MCF 10A (cell line): ENCODE measurements at places on chromosomes 16 and 17. TPM values are rescaled to one million over a fixed set of nuclear protein-coding genes. Genes with fewer than 3 reads are reported as not detected.
A peak's percentile ranks its signal among the peaks of the same experiment; 100 is the strongest.

GRCh38 chr16:49287572-49287971 is 5.9 kb upstream of the CBLN1 start:
- DNase-seq: no peak

HAP1 gene
- 0.37 and 0.49 TPM in 2 replicates for total RNA-seq

DNA sequence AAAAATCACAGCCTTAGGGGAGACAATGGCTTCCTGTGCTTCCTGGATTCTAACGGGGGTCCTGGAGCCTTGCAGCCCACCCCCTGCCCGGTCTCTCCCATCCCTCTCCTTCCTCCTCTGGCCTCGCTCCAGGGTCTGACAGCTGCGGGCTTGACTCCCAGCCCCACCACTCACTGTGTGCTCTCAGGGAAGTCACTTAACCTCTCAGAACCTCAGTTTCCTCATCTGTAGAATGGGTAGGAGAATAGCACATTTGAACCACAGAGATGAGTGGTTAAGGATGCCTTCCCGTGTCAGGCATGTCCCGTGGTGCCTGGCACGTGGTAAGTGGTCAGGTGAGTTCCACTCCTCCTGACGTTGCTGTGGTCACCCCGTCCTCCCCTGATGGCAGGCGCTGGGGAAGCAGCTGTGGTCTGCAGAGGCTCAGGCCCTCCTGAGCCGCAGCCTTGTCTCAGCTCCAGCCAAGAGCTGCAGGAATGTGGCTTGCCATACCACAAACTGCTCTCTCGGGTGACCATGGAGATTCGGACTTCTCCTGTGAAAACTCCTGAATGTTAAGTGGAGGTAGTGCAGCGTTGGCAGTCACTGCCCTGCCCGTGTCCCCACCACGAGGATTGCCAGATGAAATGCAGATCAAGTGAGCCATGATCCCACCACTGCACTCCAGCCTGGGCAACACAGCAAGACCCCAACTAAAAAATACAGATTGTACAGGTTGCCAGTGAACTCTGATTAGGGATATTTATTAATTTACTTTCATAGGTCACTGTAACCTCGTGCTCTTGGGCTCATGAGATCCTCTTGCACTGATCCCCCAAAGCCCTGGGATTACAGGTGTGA is 85.7 kb downstream of the NT5M start:
- DNase-seq: no peak

EPN2 gene
- total RNA-seq: 35.1 and 36.8 TPM in 2 replicates

- peak; percentile 43 for DNase-seq
Observed at GRCh38 chr17:9971991-9972390, 66.9 kb upstream of the RCVRN start.

PSME3IP1 gene
- total RNA-seq: 100 and 107 TPM in 2 replicates

DNA sequence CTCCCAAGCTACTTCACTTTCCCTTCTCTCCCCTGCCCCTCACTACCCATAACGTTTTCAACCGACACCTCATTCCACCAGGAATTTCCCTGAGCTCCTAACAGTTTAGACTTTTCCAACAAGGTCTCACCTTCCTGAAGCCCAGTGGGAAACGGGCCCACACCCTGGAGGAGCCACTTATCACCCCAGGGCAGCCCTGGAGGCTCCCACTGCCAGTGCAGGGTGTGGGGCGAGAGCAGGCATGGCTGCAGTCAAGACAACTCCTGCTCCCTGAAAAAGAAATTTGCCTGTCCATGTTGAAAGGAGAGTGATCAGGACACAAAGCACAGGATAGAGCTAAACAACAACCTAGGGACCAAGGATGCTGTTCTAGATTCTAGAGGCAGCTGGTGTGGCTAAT is 1.7 kb upstream of the CCNF start:
- DNase-seq: no peak

KRT32 gene
- total RNA-seq: not detected in 2 replicates

DNA sequence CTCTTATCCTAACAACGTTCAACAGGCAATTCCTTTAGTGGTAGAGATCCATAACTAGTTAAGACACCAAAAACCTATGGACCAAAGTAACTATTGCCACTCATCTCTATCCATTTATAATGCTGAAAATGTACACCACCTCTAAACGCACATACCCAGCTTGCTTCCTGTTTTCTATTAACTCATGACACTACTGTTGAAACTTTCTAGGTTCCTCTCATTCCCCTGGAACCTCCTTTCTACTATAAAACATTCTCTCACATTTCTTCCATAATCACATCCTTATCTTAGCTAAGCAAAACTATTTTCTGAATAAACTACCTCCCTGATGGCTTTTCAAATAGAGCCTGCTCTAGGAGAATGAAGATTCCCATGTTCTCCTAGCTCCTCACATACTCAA is 42.9 kb upstream of the KSR1 start:
- DNase-seq: no peak

RAC3 gene
- total RNA-seq: 7.1 and 9.7 TPM in 2 replicates

DNA sequence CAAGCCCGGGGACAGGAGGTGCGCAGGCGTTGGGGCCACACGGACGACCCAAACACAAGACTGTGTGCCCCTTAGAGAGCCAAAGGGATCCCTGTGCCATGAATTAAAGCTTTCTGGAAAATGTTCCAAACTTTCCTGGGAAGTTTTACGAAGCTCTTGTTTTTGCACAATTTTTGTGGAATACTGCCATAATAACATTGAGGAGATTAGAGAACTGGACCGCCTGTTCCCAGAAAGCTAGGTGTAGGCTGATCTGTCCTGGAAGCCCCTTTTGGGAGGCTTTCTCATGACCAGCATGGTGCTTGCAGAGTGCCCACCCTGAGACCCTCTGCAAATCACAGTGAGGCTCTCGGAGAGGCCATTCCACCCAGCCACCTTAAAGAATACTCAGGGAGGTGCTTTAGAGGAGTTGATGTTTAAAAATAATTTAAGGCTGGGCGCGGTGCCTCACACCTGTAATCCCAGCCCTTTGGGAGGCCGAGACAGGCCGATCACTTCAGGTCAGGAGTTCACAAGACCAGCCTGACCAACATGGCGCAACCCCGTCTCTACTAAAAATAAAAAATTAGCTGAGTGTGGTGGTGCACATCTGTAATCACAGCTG is 1.1 kb downstream of the KDM8 start:
- no peak for DNase-seq

DNA sequence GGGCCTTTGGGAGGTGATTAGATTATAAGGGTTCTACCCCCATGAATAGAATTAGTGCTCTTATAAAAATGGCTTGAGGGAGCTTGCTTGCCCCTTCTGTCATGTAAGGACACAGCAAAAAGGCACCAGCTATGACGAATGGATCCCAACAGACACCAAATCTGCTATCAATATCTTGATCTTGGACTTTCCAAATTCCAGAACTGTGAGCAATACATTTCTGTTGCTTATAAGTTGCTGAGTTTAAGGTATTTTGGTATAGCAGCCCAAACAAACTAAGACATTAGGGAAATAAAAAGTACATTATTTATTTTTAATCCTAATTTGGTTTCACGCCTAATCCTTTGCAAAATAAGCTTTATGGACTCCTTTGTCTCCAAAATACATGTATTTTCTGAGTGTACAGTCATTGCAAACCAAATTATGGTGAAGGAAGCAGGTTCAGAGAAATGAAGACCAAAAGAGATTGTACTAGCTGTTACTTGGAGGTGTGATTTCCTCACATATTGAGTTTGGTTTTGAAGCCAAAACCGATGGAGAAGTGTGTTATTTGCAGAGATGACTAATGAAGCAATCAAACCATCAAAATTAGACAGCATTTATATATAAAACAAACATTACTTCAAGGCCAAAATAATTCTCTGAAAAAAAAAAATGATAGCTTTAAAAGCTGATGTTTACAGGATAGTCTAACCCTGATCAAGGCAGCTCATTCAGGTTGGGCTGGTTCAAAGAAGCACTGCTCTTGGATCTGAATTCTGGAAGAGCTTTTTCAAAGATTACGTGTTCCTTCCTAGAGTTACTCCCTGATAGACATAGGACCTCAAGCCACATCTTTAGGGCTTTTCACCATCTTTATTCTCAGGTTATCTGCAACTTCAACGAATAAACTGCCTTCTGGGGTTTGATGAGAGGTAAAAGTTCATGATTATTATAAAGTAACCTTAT is 71.6 kb downstream of the MYO1D start:
- DNase-seq: no peak

BRICD5 gene
- 4.6 and 5.2 TPM in 2 replicates for total RNA-seq
